Tracheal epithelial cell (primary cell): ENCODE measurements at places on chromosomes 2 and 18. TPM values are rescaled to one million over a fixed set of nuclear protein-coding genes. Genes with fewer than 3 reads are reported as not detected.

TTC39C gene
- 16.9 and 31.8 TPM in 2 replicates for total RNA-seq

CRYBA2 gene
- not detected in 2 replicates for total RNA-seq

ASPRV1 gene
- total RNA-seq: under 0.01 TPM in 1 of 2 replicates, not detected in the other

MROH2A gene
- not detected in 2 replicates for total RNA-seq

MC5R gene
- total RNA-seq: not detected in 2 replicates

RESP18 gene
- total RNA-seq: not detected in 2 replicates

UGT1A7 gene
- 1.4 and 1.5 TPM in 2 replicates for total RNA-seq

APOB gene
- total RNA-seq: under 0.01 TPM in 1 of 2 replicates, not detected in the other

TOGARAM2 gene
- under 0.01 TPM in 1 of 2 replicates, not detected in the other for total RNA-seq

GNLY gene
- not detected in 2 replicates for total RNA-seq

NOL4 gene
- total RNA-seq: under 0.01 TPM in 1 of 2 replicates, not detected in the other
